ENCODE measurements at places on chromosomes 16 and 17. TPM values are rescaled to one million over a fixed set of nuclear protein-coding genes. Genes with fewer than 3 reads are reported as not detected.

The SECTM1 gene
- total RNA-seq = 0.65 TPM

GRCh38 chr17:8384801-8385378 is 1.9 kb upstream of the RPL26 start:
- DNase-seq = peak; percentile 62

The CEP131 gene
- total RNA-seq = 33.8 TPM

The SMIM36 gene
- not detected for total RNA-seq

- DNase-seq = peak; percentile 39
Observed at GRCh38 chr17:17398188-17398942, 78.4 kb upstream of the MED9 start.

The TAOK1 gene
- total RNA-seq = 27.5 TPM

- DNase-seq = no peak
Observed at GRCh38 chr17:41492351-41492750, 2.6 kb upstream of the KRT36 start.

DNA sequence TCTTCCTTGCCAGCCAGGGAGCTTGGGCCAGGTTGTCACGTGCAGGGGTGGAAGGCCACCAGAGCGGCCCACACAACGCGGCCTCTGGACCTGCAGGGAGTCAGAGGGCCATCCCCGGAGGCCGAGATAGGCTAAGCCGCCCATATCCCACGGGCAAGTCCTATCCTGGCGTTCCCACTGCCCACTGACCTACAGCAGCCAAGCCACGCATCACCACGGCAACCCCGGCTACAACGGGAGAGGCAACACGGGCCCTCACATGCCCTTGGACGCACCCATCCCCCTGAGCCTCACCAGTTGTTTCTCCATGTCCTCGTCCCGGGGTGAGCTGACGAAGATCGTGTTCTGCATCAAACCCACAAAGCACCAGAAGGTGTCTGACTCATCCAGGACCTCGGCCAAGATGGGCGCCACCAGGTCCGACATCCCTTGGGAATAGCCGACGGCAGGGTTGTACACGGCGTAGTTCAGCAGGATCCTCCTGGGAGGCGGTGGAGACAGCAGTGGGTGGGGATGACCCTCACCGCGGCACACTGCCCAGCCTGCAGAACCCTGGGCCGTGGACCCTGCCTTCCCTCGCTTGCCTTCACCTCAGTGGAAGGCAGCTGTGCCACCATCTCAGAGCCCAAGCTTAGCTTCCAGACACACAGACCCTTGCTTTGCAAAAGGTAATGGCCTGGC is 88.2 kb downstream of the TBC1D16 start:
- DNase-seq = peak; percentile 56

The TRIM37 gene
- 16.6 TPM for total RNA-seq

DNA sequence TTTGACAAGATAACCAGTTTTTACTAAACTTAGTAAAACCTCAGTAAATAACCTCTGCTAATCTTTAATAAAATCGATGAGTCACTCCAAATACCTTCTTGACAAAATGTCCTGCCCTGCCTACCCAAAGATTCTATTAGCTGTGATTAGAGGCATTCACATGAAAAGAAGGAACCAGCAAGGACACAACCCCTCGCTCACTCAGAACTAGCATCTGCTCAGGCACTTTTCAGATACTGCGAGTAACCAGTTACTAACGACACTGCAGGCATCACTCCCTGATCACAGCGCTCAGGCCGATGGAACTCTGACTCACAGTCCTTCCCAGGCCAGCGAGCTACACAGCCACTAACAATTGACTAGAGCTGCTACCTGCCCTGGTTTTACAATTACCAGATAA is 24.3 kb downstream of the PELP1 start:
- peak; percentile 56 for DNase-seq

The DOC2B gene
- 8.5 TPM for total RNA-seq

- no peak for DNase-seq
Observed at GRCh38 chr17:80624864-80625263, 80.2 kb downstream of the RPTOR start.

The SYNGR3 gene
- not detected for total RNA-seq

The AANAT gene
- total RNA-seq = not detected

- no peak for DNase-seq
Observed at GRCh38 chr17:8830141-8830540, 31.0 kb upstream of the MFSD6L start.

The FBXO39 gene
- total RNA-seq = 3.0 TPM

GRCh38 chr17:7437950-7438614 is 1.2 kb upstream of the FGF11 start:
- DNase-seq = peak; percentile 72

The PABPN1L gene
- not detected for total RNA-seq

DNA sequence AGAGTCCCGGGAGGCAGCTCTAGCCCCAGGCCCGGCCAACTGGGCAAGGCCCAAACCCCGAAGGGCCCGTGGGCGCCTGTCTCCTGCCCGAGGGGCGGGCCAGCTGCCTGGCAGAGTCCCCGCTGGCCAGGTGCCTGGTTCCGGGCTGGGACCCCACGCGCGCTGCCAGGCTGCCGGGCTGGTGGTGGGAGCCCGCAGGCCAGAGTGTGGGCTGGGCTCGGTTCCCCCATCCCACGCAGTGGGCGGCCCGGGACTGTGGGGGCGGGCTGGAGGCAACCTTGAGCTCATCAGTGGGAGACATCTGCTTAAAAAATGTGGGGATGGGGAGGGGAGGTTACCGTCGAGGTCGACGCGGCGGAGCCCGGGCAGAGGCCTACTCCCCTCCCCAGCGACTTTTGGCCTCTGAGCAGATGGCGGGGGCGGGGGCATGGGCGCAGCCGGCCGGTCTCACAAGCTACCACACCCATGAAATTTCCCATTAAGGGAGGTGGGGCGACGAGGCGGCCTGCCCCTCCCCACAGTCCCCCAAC is 176.4 kb upstream of the GSE1 start:
- no peak for DNase-seq

The EVI2B gene
- total RNA-seq = not detected

Measured in Daoy (cell line).